ENCODE measurements at places on chromosomes 2 and 18. TPM values are rescaled to one million over a fixed set of nuclear protein-coding genes. Genes with fewer than 3 reads are reported as not detected.

The ARHGAP28 gene
- polyA plus RNA-seq = 0.99 TPM

The ADAM17 gene
- 17.1 TPM for polyA plus RNA-seq

The AQP12B gene
- polyA plus RNA-seq = not detected

The CFAP65 gene
- 1.7 TPM for polyA plus RNA-seq

GRCh38 chr2:3041246-3041645, 336.4 kb downstream of the EIPR1 start:
- no peaks in the 10 kb centered on the region for H3K27me3 ChIP-seq
- H3K27ac ChIP-seq = peak overlapping the region; percentile 95
- DNase-seq = no peak
- no peak overlapping the region for H3K4me3 ChIP-seq
- H3K4me1 ChIP-seq = peaks cover 30% of the 10 kb centered on the region

DNA sequence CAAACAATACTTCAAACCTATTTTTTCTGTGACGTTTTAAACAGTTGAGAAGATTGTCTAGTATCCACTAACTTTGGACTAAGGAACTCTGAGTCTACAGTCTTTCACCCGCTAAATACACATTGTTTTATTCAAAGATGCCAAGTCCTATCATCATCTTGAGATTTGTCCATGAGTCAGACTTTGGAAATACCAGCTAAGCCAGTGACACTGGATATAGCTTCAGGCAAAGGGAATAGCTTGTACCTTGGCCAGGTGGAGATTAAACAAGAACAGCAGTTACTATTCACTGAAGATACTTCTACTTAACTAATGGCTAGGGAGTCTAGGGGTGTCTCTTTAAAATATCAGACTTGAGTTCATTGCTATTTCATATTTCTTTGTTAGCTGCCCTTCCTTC, 137.5 kb downstream of the COMMD1 start:
- no peak for DNase-seq
- H3K4me3 ChIP-seq = no peak overlapping the region
- no peaks in the 10 kb centered on the region for H3K27me3 ChIP-seq
- H3K4me1 ChIP-seq = no peaks in the 10 kb centered on the region

DNA sequence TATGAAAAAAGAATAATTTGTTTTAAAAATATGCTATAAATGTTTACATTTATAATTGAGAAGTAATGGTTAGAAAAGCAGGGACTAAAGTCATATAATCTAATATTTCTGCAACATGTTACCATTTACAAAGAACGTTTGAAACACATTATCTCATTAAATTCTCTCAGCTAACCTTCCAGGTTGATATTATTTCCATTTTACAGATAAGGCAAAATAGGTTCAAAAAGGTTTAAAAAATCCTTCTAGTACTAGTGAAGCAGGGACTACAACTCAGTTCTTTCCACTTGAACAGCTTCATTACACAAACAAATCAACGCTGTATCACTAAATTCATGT, 875 bp downstream of the FASTKD1 start:
- no peaks in the 10 kb centered on the region for H3K27me3 ChIP-seq
- peak overlapping the region; percentile 87 for H3K4me3 ChIP-seq
- H3K36me3 ChIP-seq = peaks cover 3% of the 10 kb centered on the region
- H3K27ac ChIP-seq = peak overlapping the region; percentile 50

DNA sequence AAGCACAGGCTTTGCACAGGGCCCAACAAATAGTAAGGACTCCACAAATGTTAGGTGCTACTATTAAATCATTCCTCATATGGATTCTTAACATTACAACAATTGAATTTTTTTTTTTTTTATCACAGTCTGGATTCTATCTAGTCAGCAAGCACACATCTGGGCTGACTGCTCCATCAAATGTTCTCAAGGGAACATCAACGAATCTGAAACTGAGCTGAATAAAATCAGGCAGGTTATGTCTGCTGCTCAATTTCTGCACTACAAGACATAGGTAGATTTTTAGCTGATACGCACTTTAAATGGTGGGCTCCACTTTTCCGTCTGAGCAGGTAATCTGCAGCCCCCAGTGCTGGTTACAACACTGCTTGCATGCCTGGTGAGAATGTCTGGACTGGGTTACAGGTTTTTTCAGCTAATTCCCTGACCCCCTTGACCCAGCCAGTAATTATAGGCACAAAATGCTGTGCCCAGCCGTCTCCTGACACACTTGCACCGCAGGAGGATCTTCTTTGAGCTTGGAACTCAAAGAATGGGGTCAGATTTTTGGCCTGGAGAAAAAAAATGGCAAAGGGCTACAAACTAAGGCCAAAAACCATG, 44.6 kb downstream of the ADD2 start:
- no peaks in the 10 kb centered on the region for H3K27me3 ChIP-seq
- H3K4me3 ChIP-seq = no peak overlapping the region
- no peaks in the 10 kb centered on the region for H3K4me1 ChIP-seq
- DNase-seq = no peak

DNA sequence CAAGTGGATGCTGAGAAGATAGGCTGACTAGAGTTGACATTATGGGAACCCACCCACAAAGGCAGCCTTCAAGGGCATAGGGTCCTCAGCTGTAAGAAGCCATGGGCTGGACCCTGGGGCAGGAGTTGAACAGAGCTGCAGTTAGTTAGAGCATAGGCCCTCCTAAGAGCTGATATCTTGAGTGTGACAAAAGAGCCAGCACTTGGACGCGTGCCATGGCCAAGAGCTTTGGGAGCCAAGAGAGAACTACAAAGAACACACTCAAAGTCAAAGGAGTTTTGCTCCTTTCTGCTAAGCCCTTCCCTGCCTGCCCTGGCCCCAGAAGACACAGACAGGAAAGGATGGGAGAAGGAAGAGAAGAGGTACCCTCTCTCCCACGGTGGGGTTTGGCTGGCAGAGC, 29.9 kb upstream of the AGAP1 start:
- peaks cover 7% of the 10 kb centered on the region for H3K27me3 ChIP-seq
- no peak for DNase-seq
- no peak overlapping the region for H3K4me3 ChIP-seq
- H3K4me1 ChIP-seq = peaks cover 4% of the 10 kb centered on the region

DNA sequence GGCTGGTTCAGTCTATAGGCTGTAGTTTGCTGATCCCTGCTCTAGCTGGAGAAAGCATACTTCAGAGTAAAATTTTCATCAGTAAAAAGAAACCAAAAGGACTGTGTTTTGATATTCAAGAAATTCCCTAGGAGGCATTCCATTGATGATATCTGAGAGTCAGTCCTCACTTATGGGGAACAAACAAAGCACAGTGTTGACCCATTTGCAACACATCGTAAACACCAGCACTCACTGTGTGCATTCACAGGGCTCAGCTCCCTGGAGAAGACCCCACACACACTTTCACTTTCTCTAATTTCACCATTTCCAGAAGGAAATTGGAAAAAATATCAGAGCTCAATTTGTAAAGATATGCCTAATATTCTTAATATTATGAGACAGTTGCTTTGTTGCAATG, 147.1 kb downstream of the PIEZO2 start:
- no peaks in the 10 kb centered on the region for H3K36me3 ChIP-seq
- no peak overlapping the region for H3K4me3 ChIP-seq
- no peak for DNase-seq
- no peaks in the 10 kb centered on the region for H3K27me3 ChIP-seq

DNA sequence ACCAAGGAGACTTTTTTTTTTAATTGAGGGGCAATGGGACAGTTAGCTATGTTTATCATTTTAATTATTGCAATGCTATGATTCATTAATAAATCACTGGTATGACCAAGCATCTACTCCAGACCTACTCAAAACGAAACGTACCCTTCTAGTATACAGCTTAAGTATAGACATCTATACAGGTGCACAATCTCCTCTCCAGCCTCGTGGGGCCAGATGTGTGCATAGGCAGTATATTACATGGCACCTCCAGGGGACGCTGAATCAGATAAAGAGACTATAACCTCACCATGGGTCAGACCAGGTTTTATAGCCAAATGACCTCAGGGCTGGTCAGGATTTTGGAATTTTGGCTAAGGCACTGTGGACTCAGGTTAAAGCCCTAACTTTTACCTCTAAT, 86.6 kb downstream of the SS18 start:
- H3K36me3 ChIP-seq = peaks cover 3% of the 10 kb centered on the region
- no peak overlapping the region for H3K27ac ChIP-seq
- H3K4me1 ChIP-seq = no peaks in the 10 kb centered on the region
- no peak overlapping the region for H3K4me3 ChIP-seq
- no peaks in the 10 kb centered on the region for H3K27me3 ChIP-seq

- no peaks in the 10 kb centered on the region for H3K27me3 ChIP-seq
- peaks cover 13% of the 10 kb centered on the region for H3K36me3 ChIP-seq
- DNase-seq = peak; percentile 55
- H3K27ac ChIP-seq = peak overlapping the region; percentile 98
- H3K4me1 ChIP-seq = peaks cover 30% of the 10 kb centered on the region
Measured at GRCh38 chr2:85536479-85536878, 2.5 kb upstream of the MAT2A start.

GRCh38 chr18:13175266-13175665, 43.3 kb upstream of the LDLRAD4 start:
- H3K4me3 ChIP-seq = no peak overlapping the region
- DNase-seq = no peak
- no peaks in the 10 kb centered on the region for H3K36me3 ChIP-seq
- no peaks in the 10 kb centered on the region for H3K27me3 ChIP-seq
- no peak overlapping the region for H3K27ac ChIP-seq
- no peaks in the 10 kb centered on the region for H3K4me1 ChIP-seq

- no peak overlapping the region for H3K27ac ChIP-seq
- H3K4me1 ChIP-seq = peaks cover 17% of the 10 kb centered on the region
- H3K36me3 ChIP-seq = peaks cover 69% of the 10 kb centered on the region
- no peak overlapping the region for H3K4me3 ChIP-seq
Measured at GRCh38 chr2:86072271-86072858, 33.3 kb downstream of the POLR1A start.

- H3K36me3 ChIP-seq = no peaks in the 10 kb centered on the region
- no peak for DNase-seq
- H3K27ac ChIP-seq = peak overlapping the region; percentile 30
- no peaks in the 10 kb centered on the region for H3K27me3 ChIP-seq
- no peak overlapping the region for H3K4me3 ChIP-seq
Measured at GRCh38 chr2:133607679-133608078, 39.4 kb upstream of the NCKAP5 start.

GRCh38 chr2:86525421-86526340, 37.6 kb downstream of the CHMP3 start:
- no peaks in the 10 kb centered on the region for H3K27me3 ChIP-seq
- H3K36me3 ChIP-seq = peaks cover 22% of the 10 kb centered on the region
- no peak overlapping the region for H3K4me3 ChIP-seq
- no peaks in the 10 kb centered on the region for H3K4me1 ChIP-seq
- no peak overlapping the region for H3K27ac ChIP-seq
- DNase-seq = no peak

GRCh38 chr2:178819992-178820391, 12.8 kb upstream of the TTN start:
- 0 out of 2 replicates have a peak, but pooled peaks cover 4% of the 10 kb centered on the region for H3K4me1 ChIP-seq
- no peak overlapping the region for H3K4me3 ChIP-seq
- H3K36me3 ChIP-seq = no peaks in the 10 kb centered on the region
- H3K27ac ChIP-seq = no peak overlapping the region

- H3K27me3 ChIP-seq = no peaks in the 10 kb centered on the region
- peaks cover 22% of the 10 kb centered on the region for H3K4me1 ChIP-seq
- DNase-seq = peak; percentile 60
- no peaks in the 10 kb centered on the region for H3K36me3 ChIP-seq
- H3K27ac ChIP-seq = peak overlapping the region; percentile 5
Measured at GRCh38 chr2:9638532-9638931, 7.7 kb upstream of the YWHAQ start.

- no peak for DNase-seq
- H3K4me3 ChIP-seq = no peak overlapping the region
- H3K27me3 ChIP-seq = no peaks in the 10 kb centered on the region
- no peaks in the 10 kb centered on the region for H3K4me1 ChIP-seq
Measured at GRCh38 chr2:202449344-202449743, 73.2 kb downstream of the BMPR2 start.

- no peaks in the 10 kb centered on the region for H3K36me3 ChIP-seq
- no peak overlapping the region for H3K4me3 ChIP-seq
- H3K27me3 ChIP-seq = no peaks in the 10 kb centered on the region
- peak overlapping the region; percentile 60 for H3K27ac ChIP-seq
- DNase-seq = no peak
- H3K4me1 ChIP-seq = no peaks in the 10 kb centered on the region
Measured at GRCh38 chr2:227853204-227853629, 18.2 kb upstream of the DAW1 start.

GRCh38 chr2:228983700-228984099, 287.4 kb downstream of the PID1 start:
- no peaks in the 10 kb centered on the region for H3K36me3 ChIP-seq
- no peak overlapping the region for H3K4me3 ChIP-seq
- H3K27ac ChIP-seq = no peak overlapping the region

- DNase-seq = peak; percentile 75
- no peaks in the 10 kb centered on the region for H3K36me3 ChIP-seq
- H3K27ac ChIP-seq = peak overlapping the region; percentile 76
- no peak overlapping the region for H3K4me3 ChIP-seq
- H3K4me1 ChIP-seq = peaks cover 51% of the 10 kb centered on the region
Measured at GRCh38 chr2:98909317-98910211, 26.5 kb downstream of the CRACDL start.

GRCh38 chr2:67841711-67842110, 221.1 kb downstream of the C1D start:
- no peak for DNase-seq
- H3K4me1 ChIP-seq = peaks cover 28% of the 10 kb centered on the region
- no peak overlapping the region for H3K27ac ChIP-seq
- no peak overlapping the region for H3K4me3 ChIP-seq
- no peaks in the 10 kb centered on the region for H3K36me3 ChIP-seq

DNA sequence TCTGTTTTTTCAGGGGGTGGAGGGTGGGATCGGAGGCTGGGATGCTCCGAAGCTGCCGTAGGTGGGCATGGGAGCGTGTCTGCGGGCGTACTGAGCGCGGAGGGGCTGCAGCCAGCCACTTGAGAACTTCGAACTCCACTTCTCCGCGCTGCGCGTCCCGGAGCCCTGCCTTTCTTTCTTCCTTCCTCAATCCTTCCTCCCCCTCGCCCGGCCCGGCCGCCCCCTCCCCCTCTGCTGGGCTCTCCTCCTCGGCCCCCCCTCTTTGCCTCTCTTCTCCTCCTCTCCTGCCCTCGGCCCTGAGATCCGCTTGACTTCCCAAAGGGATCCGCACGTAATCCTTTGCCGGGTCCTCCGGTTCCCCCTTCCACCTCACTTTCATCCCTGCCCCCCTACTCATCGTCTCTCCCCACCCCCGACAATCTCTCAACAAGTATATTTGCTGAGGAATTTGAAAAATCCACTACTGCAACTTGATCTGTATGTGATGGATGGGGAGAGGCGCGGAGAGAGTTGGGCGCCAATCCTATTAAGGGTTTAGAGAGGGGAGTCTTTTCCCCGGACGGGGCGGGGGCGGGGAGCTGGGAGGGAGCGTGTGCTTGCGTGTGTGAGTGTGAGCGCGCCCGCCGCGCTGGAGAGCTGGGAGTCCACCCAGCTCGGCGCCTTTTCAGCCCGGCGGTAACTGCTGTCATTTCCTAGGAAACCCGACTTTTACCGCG, 1.1 kb downstream of the GLI2 start:
- H3K36me3 ChIP-seq = no peaks in the 10 kb centered on the region
- peak overlapping the region; percentile 74 for H3K27ac ChIP-seq
- peak; percentile 74 for DNase-seq
- H3K27me3 ChIP-seq = no peaks in the 10 kb centered on the region
